ENCODE measurements at places on chromosomes 5 and 9.

DNA sequence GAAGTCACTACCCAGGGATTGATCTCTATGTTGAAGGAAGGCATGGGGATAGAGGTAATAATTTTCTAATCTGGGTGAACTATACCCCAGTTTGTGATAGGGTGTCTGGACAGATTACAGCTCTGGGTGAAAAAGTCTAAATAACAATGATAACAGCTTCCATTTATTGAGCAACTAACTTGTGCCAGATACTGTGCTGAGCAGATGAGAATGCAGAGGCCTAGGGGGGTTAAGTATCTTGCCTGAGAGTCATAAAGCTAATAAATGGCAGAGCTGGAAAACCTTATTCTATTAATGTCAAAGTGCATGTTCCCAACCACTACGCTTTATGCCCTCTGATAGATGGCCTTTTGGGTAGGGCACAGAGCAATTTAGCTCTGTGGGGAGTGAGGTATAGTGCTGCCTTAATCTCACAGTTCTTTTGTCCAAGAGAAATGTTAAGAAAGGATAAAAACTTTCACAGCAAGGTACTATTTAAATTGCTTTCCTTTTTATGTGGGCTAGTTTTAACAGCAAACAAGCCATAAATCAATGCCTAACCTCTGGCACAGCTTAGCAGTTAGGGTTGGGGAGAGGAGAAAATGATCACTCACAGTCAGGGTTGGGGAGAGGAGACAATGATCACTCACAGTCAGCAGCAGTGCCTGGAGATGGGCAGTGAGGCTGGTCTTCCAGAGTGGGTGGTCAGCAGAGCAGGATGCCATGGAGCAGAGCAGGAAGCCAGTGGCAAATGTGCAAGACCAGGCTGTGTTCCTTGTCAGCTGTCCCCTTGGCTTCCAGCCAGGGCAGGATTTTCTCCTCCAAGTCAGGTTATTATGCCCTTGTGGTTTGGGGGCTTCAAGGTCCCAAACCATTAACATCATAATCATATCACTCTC, 187.0 kb downstream of the CARTPT start:
- no peak for DNase-seq

- no peak for DNase-seq
These were observed 10.9 kb upstream of the FBXO38 start for GRCh38 chr5:148372893-148373292.

DNA sequence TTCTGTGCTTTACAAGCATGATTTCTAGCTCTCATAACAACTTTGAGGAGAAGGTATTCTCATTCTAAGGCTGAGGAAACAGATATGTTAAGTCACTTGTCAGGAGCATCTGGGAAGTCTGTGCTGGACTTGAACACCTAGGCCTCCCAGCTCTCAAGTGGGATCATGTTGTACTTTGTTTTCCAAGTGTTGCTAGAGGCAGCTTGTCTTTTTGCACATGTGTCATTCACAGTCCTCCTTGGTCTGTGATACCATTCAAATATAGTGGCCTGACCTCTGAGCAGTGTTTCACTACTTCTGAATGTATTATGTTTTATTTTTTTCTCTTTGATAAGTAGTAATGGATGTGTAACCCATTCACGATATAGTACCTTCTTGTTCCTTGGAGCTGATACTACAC, 21.2 kb downstream of the ZSWIM6 start:
- DNase-seq = no peak

DNA sequence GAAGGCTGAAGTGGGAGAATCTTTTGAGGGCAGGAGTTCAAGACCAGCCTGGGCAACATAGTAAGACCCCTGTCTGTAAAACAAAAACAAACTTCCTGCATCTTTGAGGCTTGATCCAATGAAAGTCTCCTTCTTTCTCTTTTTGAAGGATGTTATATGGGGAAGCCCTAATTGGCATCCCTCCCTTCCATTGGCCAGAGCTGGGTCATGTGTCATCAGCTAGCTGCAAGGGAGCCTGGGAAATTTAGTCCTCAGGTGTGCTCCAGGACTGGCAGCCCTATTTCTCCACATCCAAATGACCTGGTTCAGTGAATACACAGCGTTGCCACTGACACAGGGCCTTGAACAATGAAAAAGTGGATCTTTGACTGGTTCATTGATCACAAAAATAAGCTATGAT, 9.0 kb upstream of the IER5L start:
- DNase-seq = no peak

GRCh38 chr5:73318308-73318719, 130.3 kb downstream of the FOXD1 start:
- DNase-seq = no peak

Measured in stimulated activated CD4-positive, alpha-beta T cell treated with anti-CD3 and anti-CD28 coated beads, Interleukin-4, amount 100 ng/mL, for 1 hour (primary cell).